ENCODE measurements at places on chromosomes 3 and 15. TPM values are rescaled to one million over a fixed set of nuclear protein-coding genes. Genes with fewer than 3 reads are reported as not detected.

GRCh38 chr15:81113204-81113657 lies 20.8 kb upstream of the CFAP161 start:
- H3K4me1 ChIP-seq, result peaks cover 31% of the 10 kb centered on the region
- DNase-seq, result no peak
- no peak overlapping the region for H3K4me3 ChIP-seq
- H3K27ac ChIP-seq, result no peak overlapping the region

DNA sequence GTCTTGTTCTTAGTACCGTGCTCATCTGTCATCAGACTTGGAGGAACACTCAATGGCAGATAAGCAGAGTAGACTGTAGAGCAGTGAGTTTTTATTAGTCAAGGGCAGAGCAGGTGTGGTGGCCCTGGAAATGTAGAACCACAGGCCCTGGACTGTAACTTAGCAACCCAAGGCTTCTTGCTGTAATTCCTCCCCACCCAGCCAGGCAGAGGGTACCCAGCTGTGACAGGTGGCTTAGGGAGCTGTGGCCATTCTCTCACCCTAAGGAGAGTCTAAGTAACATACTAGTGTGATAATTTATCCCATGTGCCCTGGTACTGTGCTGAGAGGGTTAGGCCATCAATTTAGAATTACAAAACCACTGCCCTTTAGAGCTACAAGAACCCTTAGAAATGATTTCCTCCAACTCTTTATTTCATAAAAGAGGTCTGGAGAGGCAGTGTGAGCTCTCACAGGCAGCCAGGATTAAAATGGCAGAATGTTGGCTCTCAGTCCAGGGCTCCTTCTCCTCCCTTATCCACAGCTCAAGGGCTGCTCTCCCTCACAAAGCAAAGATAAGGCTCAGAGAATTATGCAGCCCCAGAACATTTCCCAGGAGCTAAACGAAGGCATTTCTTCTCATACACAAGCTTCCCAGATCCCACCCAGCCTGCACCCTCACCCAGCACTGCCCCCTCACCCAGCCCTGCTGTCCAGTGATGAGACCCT lies 3.0 kb downstream of the POMGNT2 start:
- no peaks in the 10 kb centered on the region for H3K27me3 ChIP-seq
- H3K4me3 ChIP-seq, result no peak overlapping the region
- no peaks in the 10 kb centered on the region for H3K36me3 ChIP-seq
- peaks cover 7% of the 10 kb centered on the region for H3K4me1 ChIP-seq

- peaks cover 35% of the 10 kb centered on the region for H3K4me1 ChIP-seq
- no peak overlapping the region for H3K4me3 ChIP-seq
- DNase-seq, result no peak
- no peak overlapping the region for H3K27ac ChIP-seq
- no peaks in the 10 kb centered on the region for H3K27me3 ChIP-seq
Measured at GRCh38 chr15:31346367-31347066, 19.9 kb downstream of the KLF13 start.

- no peaks in the 10 kb centered on the region for H3K4me1 ChIP-seq
- H3K36me3 ChIP-seq, result no peaks in the 10 kb centered on the region
- H3K4me3 ChIP-seq, result no peak overlapping the region
- DNase-seq, result no peak
Measured at GRCh38 chr15:59739557-59740186, 50.6 kb upstream of the BNIP2 start.

GRCh38 chr15:101801048-101801447 lies 2.3 kb upstream of the OR4F6 start:
- H3K27me3 ChIP-seq, result no peaks in the 10 kb centered on the region
- DNase-seq, result no peak
- H3K4me3 ChIP-seq, result no peak overlapping the region
- no peak overlapping the region for H3K27ac ChIP-seq
- no peaks in the 10 kb centered on the region for H3K36me3 ChIP-seq

DNA sequence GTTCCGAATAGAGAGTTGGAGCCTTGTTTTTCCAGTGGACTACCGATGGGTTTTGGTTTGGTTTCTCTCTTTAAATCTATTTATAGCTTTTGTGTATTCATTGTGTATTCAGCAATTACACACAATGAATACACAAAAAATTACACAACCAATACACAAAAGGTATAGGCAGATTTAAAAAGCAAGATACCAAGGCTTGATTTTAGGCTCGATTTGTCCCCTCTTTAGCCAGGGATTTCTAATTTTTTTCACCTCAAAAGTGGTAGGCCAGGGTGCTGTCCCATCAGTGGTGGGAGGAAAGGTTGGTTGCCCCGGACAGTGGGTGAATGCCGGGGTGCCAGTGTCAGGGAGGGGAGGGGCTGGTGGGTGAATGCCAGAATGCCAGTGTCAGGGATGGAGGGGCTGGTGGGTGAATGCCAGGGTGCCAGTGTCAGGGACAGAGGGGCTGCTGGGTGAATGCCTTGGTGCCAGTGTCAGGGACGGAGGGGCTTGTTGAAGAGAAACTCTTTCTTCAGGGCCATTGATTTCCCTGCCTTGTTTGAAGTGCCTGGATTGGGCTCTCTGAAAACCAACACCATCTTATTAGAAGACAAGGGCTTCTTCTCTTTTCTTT lies 186.2 kb downstream of the GOLGA6L6 start:
- no peaks in the 10 kb centered on the region for H3K36me3 ChIP-seq
- no peaks in the 10 kb centered on the region for H3K27me3 ChIP-seq
- no peak overlapping the region for H3K4me3 ChIP-seq
- H3K27ac ChIP-seq, result no peak overlapping the region
- H3K4me1 ChIP-seq, result no peaks in the 10 kb centered on the region

Gene SEMA6D
- 0.67 TPM for polyA plus RNA-seq

DNA sequence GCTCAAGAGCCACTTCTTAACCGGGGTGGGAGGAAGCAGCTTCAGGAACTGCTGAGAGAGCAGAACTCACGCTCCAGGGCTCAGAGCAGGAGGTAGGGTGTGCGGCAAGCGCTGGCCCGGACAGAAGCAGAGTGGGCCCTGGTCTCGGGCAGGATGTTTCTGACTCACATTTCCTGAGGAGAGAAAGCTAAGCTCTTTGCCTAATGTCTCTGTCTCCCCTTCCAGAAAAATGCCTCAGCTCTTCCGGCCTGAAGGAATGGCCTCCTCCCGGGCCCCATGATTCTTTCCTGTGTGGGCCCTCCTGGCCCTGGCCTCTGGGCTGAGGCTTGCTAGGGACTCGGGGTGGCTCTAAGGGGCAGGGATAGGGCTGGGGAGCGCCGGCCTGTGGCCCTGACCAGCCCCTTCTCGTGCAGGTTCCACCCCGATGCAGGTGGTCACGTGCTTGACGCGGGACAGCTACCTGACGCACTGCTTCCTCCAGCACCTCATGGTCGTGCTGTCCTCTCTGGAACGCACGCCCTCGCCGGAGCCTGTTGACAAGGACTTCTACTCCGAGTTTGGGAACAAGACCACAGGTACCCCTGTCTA lies 4.1 kb upstream of the STAB1 start:
- no peak overlapping the region for H3K27ac ChIP-seq
- no peaks in the 10 kb centered on the region for H3K27me3 ChIP-seq
- H3K4me1 ChIP-seq, result no peaks in the 10 kb centered on the region
- DNase-seq, result no peak
- no peak overlapping the region for H3K4me3 ChIP-seq

DNA sequence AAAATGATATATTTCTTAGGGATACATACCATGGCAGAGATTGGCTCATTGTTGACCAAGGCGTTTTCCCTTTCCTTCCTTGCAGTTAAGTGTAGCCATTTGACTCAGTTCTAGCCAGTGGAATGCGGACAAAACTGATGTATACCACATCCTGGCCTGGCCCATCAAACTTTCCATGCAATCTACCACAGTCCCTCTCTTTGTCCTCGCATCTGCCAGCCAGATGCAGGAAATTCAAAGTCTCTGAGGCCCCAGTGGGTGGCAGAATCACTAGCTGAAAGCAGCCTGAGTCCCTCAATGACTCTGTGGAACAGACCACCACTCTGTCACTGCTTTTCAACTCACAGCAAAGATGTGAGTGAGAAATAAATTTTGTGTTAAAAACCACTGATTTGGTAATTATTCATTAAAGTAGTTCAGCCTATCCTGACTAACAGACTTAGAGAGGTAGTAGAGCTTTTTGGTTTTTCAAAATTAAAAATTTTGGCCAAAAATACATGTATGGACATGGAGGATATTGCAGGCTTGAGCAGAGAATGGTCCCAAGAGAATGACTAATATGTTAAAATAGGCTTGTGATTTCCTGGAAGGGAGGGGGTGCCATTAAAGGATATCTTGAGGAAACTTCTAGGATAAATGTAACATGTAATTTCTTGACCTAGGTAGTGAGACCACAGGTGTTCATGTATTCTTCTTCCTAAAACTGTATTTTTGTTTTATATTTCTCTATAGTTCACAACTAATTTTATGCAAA lies 10.9 kb downstream of the LRRFIP2 start:
- H3K27ac ChIP-seq, result peak overlapping the region; percentile 67
- H3K36me3 ChIP-seq, result peaks cover 3% of the 10 kb centered on the region
- H3K4me1 ChIP-seq, result peaks cover 18% of the 10 kb centered on the region
- peak overlapping the region; percentile 29 for H3K4me3 ChIP-seq

Gene FBN1
- polyA plus RNA-seq, result 4.8 TPM

Gene ZNF80
- not detected for polyA plus RNA-seq

GRCh38 chr15:68930268-68931022 lies at the start of gene SPESP1:
Gene SPESP1 (plus strand): TSS chr15:68930525. CDS start chr15:68930654, 129 bp downstream.
- no peak for DNase-seq
- H3K27me3 ChIP-seq, result no peaks in the 10 kb centered on the region
- no peaks in the 10 kb centered on the region for H3K4me1 ChIP-seq
- peak within 1 kb of the TSS; percentile 35 for H3K4me3 ChIP-seq

GRCh38 chr3:9730657-9731205 lies 804 bp upstream of the BRPF1 start:
- H3K4me1 ChIP-seq, result peaks cover 15% of the 10 kb centered on the region
- peak overlapping the region; percentile 61 for H3K4me3 ChIP-seq
- no peaks in the 10 kb centered on the region for H3K27me3 ChIP-seq
- DNase-seq, result no peak
- peaks cover 11% of the 10 kb centered on the region for H3K36me3 ChIP-seq

- peaks cover 13% of the 10 kb centered on the region for H3K27me3 ChIP-seq
- no peaks in the 10 kb centered on the region for H3K36me3 ChIP-seq
- H3K27ac ChIP-seq, result no peak overlapping the region
- H3K4me3 ChIP-seq, result no peak overlapping the region
- no peaks in the 10 kb centered on the region for H3K4me1 ChIP-seq
Measured at GRCh38 chr15:101522091-101522490, 32.6 kb upstream of the PCSK6 start.

- H3K4me3 ChIP-seq, result no peak overlapping the region
- H3K27ac ChIP-seq, result no peak overlapping the region
- no peaks in the 10 kb centered on the region for H3K4me1 ChIP-seq
- DNase-seq, result no peak
- H3K36me3 ChIP-seq, result no peaks in the 10 kb centered on the region
Measured at GRCh38 chr3:120017692-120018091, 76.6 kb downstream of the GSK3B start.

GRCh38 chr3:169311860-169312259 lies 351.7 kb downstream of the MECOM start:
- no peaks in the 10 kb centered on the region for H3K27me3 ChIP-seq
- no peaks in the 10 kb centered on the region for H3K36me3 ChIP-seq
- H3K27ac ChIP-seq, result no peak overlapping the region
- H3K4me3 ChIP-seq, result no peak overlapping the region

DNA sequence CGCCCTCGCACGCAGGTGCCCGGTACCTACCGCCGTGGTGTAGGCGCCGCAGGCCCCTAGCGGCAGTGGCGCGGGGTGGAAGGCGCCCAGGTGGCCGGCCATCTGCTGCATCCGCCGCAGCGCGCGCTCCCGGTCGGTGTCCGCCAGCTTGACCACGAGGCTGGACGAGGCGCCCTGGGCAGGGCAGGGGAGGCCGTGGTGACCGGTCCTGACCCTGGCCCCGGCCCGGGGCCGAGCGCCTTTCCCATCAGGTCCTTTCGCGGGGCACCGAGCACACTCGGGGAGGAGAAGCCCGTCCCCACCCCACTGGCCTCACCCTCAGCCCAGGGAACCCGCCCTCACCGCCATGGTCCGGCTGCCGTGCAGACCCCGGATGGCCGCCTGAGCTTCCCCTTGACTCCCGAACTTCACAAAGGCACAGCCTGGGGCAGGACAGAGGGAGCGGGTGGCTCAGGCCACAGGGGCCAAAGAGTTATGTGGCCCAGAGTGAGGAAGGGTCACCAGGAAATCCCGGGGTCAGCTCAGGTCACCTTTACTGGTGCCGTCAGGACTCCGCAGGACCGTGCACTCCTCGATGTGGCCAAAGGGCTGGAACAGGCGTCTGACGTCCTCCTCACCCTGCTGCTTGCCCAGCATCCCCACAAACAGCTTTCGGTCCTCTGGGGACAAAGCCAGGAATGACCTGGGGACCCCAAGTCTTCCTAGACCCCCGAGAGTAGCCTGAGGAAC lies 17.4 kb upstream of the PARP6 start:
- H3K36me3 ChIP-seq, result no peaks in the 10 kb centered on the region
- H3K4me3 ChIP-seq, result no peak overlapping the region
- peaks cover 7% of the 10 kb centered on the region for H3K4me1 ChIP-seq

- no peak for DNase-seq
- no peaks in the 10 kb centered on the region for H3K27me3 ChIP-seq
- H3K4me1 ChIP-seq, result peaks cover 2% of the 10 kb centered on the region
- no peak overlapping the region for H3K27ac ChIP-seq
- no peaks in the 10 kb centered on the region for H3K36me3 ChIP-seq
- no peak overlapping the region for H3K4me3 ChIP-seq
Measured at GRCh38 chr3:168134931-168135330, 39.2 kb upstream of the GOLIM4 start.

Gene RARRES1
- not detected for polyA plus RNA-seq

DNA sequence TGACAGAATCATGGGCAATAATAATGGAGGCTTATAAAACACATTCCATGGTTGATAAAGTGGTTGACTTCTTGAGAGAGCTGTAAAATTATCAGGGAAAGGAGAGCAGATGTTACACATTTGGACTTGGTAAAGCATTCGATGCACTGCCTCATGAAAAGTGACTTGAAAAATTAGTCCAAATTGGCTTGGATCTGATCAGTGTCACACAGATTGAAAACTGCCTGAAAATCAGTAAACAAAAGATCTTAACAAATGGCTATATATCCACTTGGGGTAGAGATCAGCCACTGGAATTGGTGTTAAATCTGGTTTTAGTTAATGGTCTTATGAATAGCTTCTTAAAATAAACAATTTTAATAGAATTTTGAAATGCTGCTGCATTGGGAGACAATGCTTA lies 20.3 kb downstream of the SHOX2 start:
- no peak overlapping the region for H3K4me3 ChIP-seq
- H3K27ac ChIP-seq, result no peak overlapping the region
- peaks cover 6% of the 10 kb centered on the region for H3K27me3 ChIP-seq

DNA sequence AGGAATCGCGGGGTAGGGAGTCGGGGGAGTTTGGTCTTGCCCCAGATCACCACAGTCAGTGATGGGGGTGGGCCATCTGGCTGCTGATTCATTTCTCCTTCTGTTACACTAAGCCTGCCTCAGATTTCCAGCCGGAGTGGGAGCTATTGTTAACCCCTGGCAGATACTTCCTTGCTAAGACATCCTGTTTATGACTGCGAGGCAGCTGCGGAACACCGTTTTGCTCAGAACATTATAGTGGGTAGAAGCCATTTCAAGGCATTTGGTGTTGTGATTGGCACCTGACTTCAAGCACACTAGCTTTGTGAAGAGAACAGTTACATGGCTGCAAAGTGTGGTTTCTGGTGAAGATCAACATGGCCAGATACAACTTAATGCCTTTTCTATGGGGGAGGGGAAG lies 73.8 kb downstream of the FLNB start:
- no peak overlapping the region for H3K27ac ChIP-seq
- H3K27me3 ChIP-seq, result no peaks in the 10 kb centered on the region
- H3K4me3 ChIP-seq, result no peak overlapping the region
- H3K4me1 ChIP-seq, result no peaks in the 10 kb centered on the region
- peaks cover 58% of the 10 kb centered on the region for H3K36me3 ChIP-seq

- no peak for DNase-seq
- H3K27me3 ChIP-seq, result no peaks in the 10 kb centered on the region
- peak overlapping the region; percentile 10 for H3K4me3 ChIP-seq
- peaks cover 38% of the 10 kb centered on the region for H3K4me1 ChIP-seq
- H3K36me3 ChIP-seq, result no peaks in the 10 kb centered on the region
Measured at GRCh38 chr3:177150970-177151627, 46.2 kb downstream of the TBL1XR1 start.
